ENCODE measurements at places on chromosomes 11 and 22.

- no peak for DNase-seq
Observed at GRCh38 chr22:20131859-20132685, 468 bp downstream of the ZDHHC8 start.

DNA sequence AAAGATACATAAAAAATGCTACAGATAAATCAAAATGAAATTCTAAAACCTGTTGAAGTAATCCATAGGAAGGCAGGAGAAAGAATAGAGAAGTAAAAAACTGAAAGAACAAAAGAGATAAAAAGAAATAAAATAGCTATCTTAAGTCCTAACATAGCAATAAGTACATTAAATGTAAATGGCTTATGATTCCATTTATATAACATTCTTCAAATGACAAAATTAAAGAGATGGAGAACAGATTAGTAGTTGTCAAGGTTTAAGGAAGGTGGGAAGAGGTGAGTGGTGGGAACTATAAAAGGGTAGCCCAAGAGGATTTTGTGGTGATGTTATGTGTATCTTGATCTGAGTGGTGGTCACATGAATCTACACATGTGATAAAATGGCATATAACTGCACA is 254.8 kb downstream of the FAM76B start:
- no peak for DNase-seq

DNA sequence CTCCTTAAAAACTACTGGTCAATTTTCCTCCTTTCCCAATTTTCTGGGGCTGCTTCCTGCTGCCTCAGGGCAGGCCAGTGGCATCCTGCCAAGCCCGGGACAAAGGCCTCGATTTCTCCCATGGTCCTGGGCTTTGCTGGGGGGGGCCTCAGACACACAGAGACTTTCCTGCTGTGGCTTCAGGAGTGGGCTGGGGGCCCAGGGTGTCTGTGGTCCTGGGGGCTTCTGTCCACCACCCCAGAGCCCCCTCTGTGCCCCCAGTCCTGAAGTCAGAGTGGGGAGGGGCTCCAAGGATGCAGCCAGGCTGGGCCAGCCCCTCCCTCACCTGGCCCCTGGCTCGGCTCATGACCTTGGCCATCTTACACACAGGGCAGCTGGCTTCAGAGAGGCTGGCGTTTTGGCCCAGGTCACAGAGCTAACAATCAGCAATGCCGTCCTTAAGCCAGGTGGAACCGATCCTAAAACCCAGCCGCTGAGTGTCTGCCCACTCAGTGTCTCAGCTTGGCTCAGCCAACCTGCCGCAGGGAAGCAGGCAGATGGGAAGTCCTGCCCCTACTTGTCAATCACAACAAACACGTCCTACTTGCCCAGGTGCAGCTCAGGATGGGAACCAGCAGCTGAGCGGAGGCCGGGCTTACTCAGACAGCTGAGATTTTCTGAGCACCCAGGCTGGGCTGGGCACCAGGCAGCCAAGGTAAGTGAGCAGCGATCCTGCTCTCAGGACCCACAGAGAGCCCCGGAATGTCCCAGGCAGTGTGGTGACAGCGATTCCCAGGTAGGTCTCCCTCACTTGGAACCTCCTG is 34.6 kb downstream of the OSBPL5 start:
- no peak for DNase-seq

DNA sequence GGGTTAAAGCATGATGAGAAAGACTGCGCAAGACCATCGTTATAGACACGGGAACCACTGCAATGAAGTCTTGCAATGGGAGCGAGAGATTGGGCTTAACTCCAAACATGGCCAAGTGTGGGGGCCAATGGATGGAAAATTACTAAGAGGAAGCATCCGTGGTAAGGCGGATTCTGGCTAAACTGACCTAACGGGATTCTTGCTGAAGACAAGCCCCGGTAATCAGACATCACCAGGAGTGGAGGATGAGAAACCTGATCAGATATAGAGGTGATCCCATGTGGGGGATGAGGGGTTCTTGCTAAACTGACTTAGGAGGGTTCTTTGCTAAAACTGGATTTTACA is 5.8 kb upstream of the SYNGR1 start:
- DNase-seq, result no peak

GRCh38 chr11:128208329-128209137 is 378.8 kb downstream of the ETS1 start:
- peak; percentile 69 for DNase-seq

DNA sequence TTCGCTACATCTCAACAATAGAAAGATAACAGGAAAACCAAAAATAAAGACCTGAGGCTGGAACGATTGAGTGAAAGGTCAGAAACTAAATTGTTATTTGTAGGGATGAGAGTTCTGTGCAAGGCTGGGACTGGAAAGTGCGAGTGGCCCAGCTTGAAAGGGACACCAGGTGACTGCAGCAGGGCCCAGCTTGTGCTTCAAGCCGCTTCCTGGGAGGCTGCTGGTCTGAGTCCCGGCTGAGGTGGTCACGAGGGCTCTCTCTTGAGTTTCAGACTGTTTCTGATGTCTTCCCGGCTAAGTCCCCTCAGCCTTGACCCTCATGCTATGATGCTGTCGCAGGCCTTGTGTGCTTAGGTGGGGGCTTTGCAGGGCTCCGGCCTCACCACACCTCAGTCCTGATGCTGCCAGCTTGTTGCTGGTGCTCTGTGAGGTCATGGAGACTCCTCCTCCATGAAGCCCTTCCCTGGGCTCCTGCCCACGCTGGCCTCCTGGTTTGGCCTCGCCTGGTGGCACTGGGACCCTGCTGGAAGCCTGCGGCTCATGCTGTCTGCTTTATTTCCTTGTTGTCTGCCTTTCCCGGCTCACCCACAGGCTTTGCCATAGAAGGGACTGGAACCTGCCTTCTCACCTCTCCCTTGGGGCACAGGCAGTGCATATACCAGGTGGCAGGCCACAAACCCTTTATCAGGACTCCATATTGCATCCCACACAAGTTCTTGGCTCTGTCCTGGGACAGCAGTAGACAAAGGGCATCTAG is 4.0 kb downstream of the BANF1 start:
- DNase-seq, result no peak
